H9 (cell line): ENCODE measurements at places on chromosomes 11 and 22. TPM values are rescaled to one million over a fixed set of nuclear protein-coding genes. Genes with fewer than 3 reads are reported as not detected.

Gene GGT1
- 19.5 and 20.5 TPM in 2 replicates for total RNA-seq

Gene SLC17A6
- not detected in 2 replicates for total RNA-seq

Gene TPBGL
- 0.61 and 0.64 TPM in 2 replicates for total RNA-seq

Gene PANX3
- not detected in 2 replicates for total RNA-seq

Gene LRRC32
- 0.46 and 0.59 TPM in 2 replicates for total RNA-seq

DNA sequence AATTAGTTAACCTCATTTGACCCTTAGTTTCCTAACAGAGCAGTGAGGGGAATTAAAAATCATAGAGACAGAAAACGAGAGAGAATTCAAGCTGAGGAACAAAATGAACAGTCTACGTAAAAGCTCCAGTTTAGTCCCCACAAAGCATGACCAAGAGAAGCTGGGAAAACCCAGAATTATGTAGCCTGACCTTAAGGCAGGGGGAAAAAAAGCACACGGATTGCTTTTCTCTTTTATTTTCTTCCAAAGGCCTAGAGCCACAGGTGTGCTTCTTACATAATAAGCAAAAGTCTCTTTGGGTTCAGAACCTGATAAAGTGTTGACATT is 514 bp upstream of the AMBRA1 start:
- no peak for DNase-seq
- H3K27ac ChIP-seq, result no peak overlapping the region
- peak overlapping the region; percentile 92 for H3K4me3 ChIP-seq

GRCh38 chr22:42078469-42079318 is 806 bp upstream of the SMDT1 start:
- H3K27ac ChIP-seq, result no peak overlapping the region
- DNase-seq, result peak; percentile 47
- H3K4me3 ChIP-seq, result peak overlapping the region; percentile 89
- H3K27me3 ChIP-seq, result no peaks in the 10 kb centered on the region
- H3K4me1 ChIP-seq, result no peaks in the 10 kb centered on the region

Gene DCHS1
- total RNA-seq, result 12.2 and 12.5 TPM in 2 replicates
